ENCODE measurements at places on chromosomes 4 and X. TPM values are rescaled to one million over a fixed set of nuclear protein-coding genes. Genes with fewer than 3 reads are reported as not detected.
A peak's percentile ranks its signal among the peaks of the same experiment; 100 is the strongest.

GRCh38 chr4:80897537-80898303, 132.8 kb upstream of the BMP3 start:
- no peak for DNase-seq

DNA sequence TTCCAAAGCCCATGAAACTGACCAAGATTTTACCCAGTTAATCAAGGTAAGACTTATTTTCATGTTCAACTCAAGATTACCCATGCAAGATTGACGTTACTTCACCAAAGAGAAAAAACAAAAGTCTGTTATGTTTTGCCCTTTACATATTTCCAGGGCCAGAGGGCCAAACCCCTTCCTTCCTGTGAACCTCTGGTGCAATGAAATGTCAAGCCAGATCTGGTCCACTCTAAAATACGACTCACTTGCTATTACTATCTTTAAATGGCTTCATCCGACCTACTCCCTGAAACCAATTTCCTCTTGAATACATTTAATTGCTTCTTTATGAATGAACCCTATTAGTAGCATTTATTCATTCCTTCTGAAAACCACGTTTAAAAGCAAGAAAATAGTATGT, 33.0 kb downstream of the TSPAN5 start:
- no peak for DNase-seq

- DNase-seq: peak; percentile 6
Observed at GRCh38 chr4:142435599-142436235, 410.4 kb downstream of the INPP4B start.

- DNase-seq: no peak
Observed at GRCh38 chrX:817759-818300, 187.2 kb downstream of the SHOX start.

DNA sequence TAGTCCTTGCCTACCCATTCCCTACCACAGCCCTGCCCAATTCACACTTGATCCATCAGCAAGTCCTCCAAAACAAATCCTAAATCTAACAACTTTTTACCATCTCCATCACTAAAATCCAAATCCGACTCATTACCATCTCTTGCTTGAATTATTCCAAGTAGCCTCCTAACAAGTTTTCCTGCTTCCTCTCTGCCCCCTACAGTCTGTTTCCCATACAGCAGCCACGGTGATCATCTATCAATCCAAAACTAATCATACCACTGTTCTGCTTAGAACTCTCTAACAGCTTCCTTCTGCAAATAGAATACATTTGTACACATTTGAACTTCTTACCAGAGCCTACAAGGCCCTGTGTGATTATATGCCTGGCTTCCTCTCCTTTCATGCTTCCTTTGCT, 133.0 kb downstream of the SHROOM4 start:
- no peak for DNase-seq

GRCh38 chr4:67909905-67910584, 26.2 kb upstream of the TMPRSS11D start:
- DNase-seq: no peak

DNA sequence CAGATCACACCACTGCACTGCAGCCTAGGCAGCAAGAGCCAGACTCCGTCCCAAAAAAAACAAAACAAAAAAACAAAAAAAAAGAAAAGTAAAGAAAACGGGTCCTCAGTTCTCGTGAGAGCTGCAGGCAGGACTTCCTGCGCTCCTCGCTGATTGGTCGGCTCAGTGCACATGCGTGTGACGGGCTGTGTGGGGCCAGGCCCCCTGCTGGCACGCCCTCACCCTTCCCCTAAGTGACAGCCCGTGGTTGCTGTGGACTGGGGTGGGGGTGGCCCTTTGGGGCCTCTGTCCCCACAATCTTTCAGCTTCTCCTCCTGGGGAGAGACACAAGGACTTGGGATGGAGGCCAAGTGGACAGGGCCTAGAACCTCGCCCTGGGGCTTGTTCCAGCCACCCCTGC, at the start of gene FAM9B:
Gene FAM9B, minus strand, starts transcription at position 139 of the 400 bp plus-strand sequence. CDS start 1,141 bp downstream, outside the sequence.
- no peak for DNase-seq

DNA sequence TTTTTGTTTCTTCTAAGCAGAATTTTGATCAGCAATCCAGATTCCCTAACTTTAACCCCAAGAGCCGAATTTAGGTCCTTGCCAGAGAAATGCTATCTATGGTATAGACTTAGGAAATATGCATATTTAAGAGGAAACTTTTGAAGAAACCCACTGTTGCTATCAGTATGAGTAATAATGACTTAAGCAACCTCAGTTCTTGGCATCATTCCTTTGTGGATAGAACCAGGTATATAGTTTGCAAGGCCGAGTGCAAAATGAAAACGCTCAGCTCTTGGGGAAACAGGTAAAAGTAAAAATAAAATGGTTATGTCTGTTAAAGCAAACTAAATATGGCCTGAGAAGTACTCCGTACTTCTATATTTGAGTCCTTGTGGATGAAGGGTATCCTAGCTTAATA, 78.1 kb downstream of the ARSF start:
- no peak for DNase-seq

GRCh38 chrX:17390419-17390850, 15.4 kb downstream of the NHS start:
- DNase-seq: no peak

GRCh38 chr4:19178835-19179234, 1072.9 kb upstream of the SLIT2 start:
- DNase-seq: no peak

GRCh38 chr4:665381-665750, 8.7 kb downstream of the ATP5ME start:
- DNase-seq: no peak

DNA sequence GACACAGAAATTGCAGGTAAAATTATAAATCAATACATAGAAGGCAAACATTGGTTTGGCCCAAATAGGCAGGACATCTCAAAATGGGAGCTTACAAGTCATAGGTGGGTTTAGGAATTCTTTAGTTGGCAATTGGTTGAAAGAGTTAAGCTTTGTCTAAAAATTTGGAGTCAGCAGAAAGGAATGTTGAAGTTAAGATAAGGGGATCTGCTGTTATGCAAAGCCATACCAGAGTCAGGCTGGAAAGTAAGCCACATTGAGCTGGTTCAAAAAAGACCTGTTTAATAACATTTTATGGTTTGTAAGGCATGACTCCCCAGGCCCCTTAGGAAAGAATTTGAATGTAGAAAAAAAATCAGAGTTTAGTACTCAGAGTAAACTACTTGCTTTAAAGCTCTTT, 92.6 kb downstream of the IL13RA2 start:
- DNase-seq: no peak

- no peak for DNase-seq
Observed at GRCh38 chr4:145589916-145590702, 29.1 kb upstream of the MMAA start.

DNA sequence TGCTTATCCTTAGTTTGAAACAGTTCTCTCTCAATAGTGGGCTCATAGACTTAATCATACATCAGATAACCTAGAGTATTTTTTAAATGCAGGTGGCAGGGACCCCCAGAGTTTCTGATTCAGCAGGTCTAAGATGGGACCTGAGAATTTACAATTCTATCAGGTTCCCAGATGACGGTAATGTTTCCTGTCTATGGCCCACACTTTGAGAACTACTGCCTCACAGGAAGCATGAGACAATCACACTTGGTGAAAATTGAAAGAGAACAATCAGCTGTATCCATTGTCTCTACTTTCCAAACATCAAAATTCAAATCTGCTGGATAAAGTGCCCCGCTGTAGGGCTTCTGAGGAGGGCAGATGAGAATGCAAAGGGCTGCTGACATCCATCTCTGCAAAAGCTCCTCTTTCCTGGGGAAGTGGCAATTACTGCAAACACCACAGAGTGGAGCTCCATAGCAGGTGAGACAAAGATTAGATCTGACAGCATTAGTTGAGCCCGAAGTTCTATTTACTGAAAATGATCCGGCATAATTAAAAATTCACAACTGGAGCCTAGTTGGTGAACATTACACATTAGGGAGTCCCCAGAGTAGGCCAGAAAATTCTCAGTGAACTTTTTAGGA, 187.8 kb upstream of the MBNL3 start:
- DNase-seq: no peak

NWD2 gene
- total RNA-seq: 1.2 TPM

RHOXF2 gene
- total RNA-seq: not detected

ZDHHC15 gene
- total RNA-seq: 0.42 TPM

TIGD2 gene
- total RNA-seq: 5.3 TPM

SOD3 gene
- 28.2 TPM for total RNA-seq

OCIAD1 gene
- 129 TPM for total RNA-seq

FREM3 gene
- total RNA-seq: not detected

LRP2BP gene
- total RNA-seq: 0.70 TPM

Measured in left colon (tissue), 2 donors.